ENCODE measurements at places on chromosomes 13 and 19.

- DNase-seq = no peak
Measured at GRCh38 chr13:31092646-31093045, 69.1 kb downstream of the HSPH1 start.

GRCh38 chr13:27533155-27533643, 82.8 kb upstream of the MTIF3 start:
- peak; percentile 96 for DNase-seq

DNA sequence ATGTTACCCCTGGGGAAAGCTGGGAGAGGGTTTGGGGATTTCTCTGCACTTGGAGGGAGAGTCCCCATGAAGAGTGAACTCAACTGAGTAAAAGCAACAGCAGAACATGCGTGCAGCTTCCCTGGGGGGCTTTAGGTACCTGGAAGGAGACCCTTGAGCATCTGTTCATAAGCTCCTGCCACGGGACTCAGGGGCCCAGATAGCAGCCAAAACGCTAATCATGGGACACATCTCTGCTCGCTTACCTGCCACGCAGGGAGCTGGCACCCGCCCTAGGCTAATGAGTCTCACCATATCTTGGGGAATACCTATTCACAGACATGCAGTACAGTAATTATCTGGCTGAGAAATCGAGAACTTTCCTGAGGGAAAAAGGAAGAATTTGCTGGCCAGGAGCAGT, 33.9 kb downstream of the PDCD5 start:
- DNase-seq = no peak

- DNase-seq = no peak
Measured at GRCh38 chr19:8877854-8878705, 45.9 kb downstream of the MBD3L1 start.

- DNase-seq = no peak
Measured at GRCh38 chr19:44904426-44904994, 1.1 kb upstream of the APOE start.

DNA sequence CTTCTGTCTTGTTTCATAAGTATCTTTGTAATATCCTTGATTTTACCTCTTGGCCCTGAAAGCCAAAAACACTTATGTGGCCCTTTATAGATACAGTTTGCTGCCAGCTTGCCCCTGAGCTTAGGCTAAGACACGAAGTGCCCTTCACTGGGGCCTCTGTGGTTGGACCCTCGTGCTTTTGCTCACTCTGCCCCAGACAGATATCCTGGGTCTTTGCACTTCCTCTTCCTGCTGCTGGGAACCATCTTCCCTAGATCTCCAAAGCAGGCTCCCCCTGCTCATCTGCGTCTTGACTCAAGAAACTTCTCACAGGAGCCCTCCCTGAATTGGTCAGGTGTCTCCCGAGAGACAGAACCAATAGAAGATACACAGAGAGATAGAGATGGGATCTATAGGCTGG, 2.0 kb upstream of the TNFSF14 start:
- DNase-seq = no peak

DNA sequence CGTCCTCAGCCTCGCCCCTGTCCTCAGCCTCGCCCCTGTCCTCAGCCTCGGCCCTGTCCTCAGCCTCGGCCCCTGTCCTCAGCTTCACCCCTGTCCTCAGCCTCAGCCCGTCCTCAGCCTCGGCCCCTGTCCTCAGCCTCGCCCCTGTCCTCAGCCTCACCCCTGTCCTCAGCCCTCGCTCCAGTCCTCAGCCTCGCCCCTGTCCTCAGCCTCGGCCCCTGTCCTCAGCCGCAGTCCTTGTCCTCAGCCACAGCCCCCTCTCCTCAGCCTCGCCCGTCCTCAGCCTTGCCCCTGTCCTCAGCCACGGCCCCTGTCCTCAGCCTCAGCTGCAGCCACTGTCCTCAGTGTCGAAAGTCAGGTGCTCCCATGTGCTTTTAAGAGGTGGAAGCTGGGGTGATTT, 10.5 kb downstream of the C13orf46 start:
- no peak for DNase-seq

DNA sequence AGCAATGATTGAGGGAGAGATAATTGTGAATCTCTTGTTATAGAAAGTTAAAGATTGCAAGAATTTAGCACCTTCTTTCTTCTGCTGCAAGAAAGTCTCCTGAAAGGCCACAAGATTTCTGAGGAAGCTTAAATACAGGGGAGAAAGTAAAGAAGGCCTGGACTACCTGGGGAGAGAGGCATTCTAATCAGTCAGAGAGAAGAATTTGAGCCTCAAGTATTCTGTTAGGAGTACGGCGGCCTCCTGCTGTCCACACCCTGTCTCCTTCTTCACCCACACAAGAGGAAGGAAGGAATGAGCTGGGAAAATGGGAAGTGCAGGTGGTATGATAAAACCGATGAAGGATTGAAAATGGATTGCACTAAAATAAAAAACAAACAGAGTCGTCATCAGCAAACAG, 474.7 kb downstream of the DIAPH3 start:
- no peak for DNase-seq

DNA sequence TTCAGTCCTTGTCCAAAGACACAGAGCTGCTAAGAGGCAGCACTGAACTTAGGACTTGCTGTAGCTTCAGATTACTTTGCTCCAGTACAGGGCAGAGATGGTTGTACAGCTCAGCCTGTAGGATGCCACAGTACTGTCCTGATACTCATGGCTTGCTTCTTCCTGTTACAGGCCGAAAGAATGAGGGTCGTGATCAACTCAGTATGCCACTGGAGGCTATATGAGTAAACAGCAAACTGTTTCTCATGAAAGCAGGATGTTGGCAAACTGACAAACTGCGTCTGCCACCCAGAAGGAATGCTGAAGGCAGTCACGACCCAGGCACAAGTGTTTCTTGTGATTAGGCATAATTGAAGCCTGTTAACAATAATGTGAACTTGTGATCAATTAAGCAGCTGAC, 2.8 kb downstream of the ZNF749 start:
- DNase-seq = no peak

GRCh38 chr13:43229506-43229905, 206.1 kb downstream of the DNAJC15 start:
- no peak for DNase-seq

DNA sequence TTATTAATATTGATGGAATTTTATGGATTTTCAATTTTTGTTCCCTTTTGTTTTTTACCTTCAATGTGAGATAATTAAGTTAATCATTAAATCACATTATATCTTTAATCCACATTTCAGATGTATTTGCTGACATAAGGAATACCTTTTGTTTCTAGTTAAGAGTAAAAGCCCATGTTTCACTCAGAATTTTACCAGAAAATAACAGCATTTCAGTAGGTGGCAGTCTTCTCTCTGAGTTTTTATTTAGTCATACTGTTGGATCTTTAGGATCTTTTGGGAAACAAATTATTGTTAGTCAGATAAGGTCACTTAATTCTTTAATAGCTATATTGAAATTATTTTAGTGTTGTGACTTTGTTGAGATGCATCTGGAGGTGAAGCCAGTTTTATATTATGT, 67.9 kb downstream of the NDFIP2 start:
- no peak for DNase-seq

- DNase-seq = no peak
Measured at GRCh38 chr19:55464662-55465054, at the start of gene C19orf85. Gene C19orf85 (minus strand): TSS chr19:55464751. CDS start chr19:55464554, 197 bp downstream.

DNA sequence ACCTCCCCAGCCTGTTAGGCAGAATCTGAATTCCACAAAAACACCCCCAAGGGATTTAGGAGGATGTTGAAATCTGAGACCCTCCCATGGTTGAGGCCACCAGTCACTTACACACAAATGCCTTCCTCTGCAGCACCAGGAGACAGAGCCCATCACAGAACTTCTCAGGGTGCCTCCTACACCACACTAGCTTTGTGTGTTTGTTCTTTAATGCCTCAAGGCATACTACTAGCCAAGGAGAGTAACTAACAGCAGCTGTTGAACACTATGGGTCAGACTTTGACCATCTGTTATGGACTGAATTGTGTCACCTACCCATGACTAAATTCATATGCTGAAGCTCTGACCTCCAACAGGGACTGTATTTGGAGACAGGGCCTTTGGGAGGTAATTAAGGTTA, 9.5 kb upstream of the MED26 start:
- DNase-seq = no peak

- DNase-seq = no peak
Measured at GRCh38 chr13:104288496-104288895, 1222.3 kb upstream of the SLC10A2 start.

- no peak for DNase-seq
Measured at GRCh38 chr19:57599377-57599760, 316 bp upstream of the ZNF530 start.

- DNase-seq = no peak
Measured at GRCh38 chr13:27783111-27783510, 9.2 kb upstream of the GSX1 start.

GRCh38 chr13:100933841-100934240, 259.2 kb upstream of the TMTC4 start:
- DNase-seq = no peak

DNA sequence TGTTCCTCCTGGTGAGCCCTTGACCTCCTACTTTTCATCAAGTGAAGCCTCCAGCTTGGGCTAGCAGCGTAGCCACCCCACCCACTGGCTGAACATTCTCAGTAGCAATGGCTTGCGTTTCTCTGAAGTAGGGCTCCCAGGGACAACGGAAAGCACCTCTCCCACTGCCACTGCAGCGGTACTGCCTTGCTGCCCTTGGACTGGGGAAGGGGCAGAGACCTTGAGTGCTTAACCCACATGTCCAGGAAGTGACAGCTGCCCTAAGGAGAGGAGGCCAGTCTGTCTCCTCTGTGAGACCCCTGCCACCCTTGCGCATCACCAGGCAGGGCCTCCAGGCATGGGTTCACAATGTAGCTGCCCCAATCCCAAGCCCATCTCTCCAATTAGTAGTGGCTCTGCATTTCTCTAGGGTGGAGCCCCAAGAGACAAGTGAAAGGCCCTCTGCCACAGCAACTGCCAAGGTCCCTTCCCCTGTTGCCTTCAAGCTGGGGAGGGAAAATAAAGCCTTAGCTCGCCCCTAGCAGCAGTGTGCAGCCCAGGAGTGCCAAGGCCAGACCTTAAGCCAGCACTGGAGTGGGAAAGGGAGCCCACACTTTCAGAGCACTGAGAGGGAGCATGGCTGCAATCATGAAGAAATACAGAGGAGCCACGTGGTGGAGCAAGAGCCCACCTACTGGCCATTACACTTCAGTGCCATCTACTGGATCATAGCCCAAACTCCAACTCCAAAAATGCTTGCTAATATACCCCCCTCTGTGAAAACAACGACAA, 175.9 kb upstream of the TRPC4 start:
- peak; percentile 11 for DNase-seq

DNA sequence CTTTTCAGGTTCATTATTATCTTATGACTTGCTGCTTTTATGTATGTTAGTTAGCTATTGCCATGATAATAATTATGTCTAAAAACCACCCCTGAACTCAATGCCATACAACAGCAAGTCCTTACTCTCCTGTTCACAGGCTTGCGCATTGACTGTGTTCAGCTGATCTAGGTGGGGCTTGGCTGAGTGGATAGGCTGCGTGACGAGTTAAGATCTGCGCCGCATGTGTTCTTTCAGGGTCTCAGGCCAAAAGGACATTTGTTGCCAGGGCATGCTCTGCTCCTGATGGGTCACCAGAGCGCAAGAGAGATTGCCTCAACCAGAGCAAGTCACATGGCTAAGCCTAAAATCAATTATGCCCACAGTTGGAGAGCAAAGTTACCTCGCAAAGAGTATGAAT, 859 bp downstream of the ZNF568 start:
- no peak for DNase-seq

GRCh38 chr19:58326501-58326913, 287 bp upstream of the ZSCAN22 start:
- DNase-seq = no peak

DNA sequence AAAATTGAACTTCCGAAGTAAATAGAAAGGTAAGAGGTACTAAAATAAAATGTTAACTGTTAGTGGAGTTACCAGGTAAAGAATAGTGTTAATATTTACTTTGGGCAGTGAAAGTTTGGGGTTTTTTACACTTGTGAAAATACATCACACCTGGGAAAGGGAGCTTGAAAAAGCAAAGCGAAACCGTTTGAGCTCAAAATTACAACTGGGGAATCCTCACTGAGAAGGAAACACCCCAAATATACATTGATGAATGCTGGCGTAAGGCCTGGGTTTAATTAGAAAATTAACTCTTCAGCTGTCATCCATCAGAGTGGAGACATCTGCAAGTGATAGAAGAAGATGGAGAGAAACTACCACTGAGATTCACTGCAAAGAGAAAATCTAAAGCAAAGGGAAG, 1153.0 kb downstream of the SLITRK5 start:
- no peak for DNase-seq

- DNase-seq = no peak
Measured at GRCh38 chr13:103324641-103325040, 258.4 kb upstream of the SLC10A2 start.

- DNase-seq = no peak
Measured at GRCh38 chr19:40762754-40763470, 11.9 kb downstream of the SNRPA start.

- no peak for DNase-seq
Measured at GRCh38 chr13:38204556-38204955, 145.1 kb upstream of the UFM1 start.

GRCh38 chr19:3365093-3365835, 1.1 kb upstream of the NFIC start:
- no peak for DNase-seq

DNA sequence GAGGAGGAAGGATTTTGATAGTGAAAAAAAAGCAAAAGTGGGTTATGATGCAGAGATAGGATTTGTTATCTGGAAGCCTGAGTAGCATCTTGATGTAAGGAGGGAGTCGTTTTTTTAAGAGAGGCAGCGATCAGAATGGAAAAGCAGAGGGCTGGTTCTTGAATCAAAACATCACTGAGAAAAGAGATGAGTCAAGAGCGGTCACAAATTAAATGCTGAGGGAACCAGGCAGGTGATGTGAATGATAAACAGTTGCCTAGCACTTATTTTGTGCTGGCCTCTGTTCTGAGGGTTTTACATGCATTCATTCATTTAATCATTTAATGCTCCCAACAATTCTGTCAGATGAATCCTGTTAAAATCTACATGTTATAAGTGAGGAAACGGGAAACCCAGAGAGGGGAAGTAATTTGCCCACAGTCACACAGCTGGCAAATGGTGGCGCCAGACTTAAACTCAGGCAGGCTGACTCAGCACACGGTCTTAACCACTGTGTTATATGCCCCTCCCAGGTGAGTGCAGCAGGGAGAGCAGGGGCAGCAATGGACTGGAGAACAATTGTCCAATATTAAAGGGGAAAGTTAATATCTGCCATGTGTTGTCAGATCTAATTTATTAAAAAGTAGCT, 21.4 kb downstream of the SIGLECL1 start:
- DNase-seq = no peak

- DNase-seq = no peak
Measured at GRCh38 chr13:112940236-112940635, 28.8 kb upstream of the MCF2L start.

All from endothelial cell (in vitro differentiated cells).